ENCODE measurements at places on chromosomes 5 and 9. TPM values are rescaled to one million over a fixed set of nuclear protein-coding genes. Genes with fewer than 3 reads are reported as not detected.

The ADAMTSL1 gene
- total RNA-seq: 1.8 TPM

The HRCT1 gene
- 0.21 TPM for total RNA-seq

The ROPN1L gene
- not detected for total RNA-seq

The RORB gene
- total RNA-seq: 0.52 TPM

The IFNB1 gene
- not detected for total RNA-seq

The DDX4 gene
- total RNA-seq: not detected

The MOB3B gene
- total RNA-seq: 6.9 TPM
